Pancreas (tissue), 10 donors: ENCODE measurements at places on chromosomes 12 and 14.

- H3K27me3 ChIP-seq: no peaks in the 10 kb centered on the region
- no peak overlapping the region for H3K4me3 ChIP-seq
- H3K4me1 ChIP-seq: peaks cover 38% of the 10 kb centered on the region
- no peak for DNase-seq
- no peak overlapping the region for H3K27ac ChIP-seq
Observed at GRCh38 chr12:12333407-12334366, 16.4 kb downstream of the MANSC1 start.

DNA sequence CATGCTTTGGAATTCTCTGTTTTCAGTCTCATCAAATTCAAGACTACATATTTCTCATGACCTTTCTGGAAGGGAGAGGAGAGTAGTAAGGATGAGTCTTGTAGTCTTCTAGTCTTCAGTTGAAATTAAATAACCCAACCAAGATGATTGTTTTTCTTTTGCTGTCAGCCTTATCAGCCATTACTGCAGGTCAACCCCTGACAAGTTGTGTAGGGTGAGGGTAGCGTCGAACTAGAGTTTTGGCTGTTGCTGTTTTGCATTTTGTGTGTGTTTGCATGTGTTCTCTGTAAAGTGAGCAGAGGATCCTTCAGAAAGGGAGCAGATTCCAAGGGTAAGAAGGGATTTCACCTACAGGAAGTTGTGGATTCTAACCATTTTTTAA is 28.4 kb downstream of the DIP2B start:
- no peaks in the 10 kb centered on the region for H3K36me3 ChIP-seq
- H3K27ac ChIP-seq: peak overlapping the region; percentile 12
- no peak for DNase-seq
- no peaks in the 10 kb centered on the region for H3K27me3 ChIP-seq
- H3K4me1 ChIP-seq: peaks cover 19% of the 10 kb centered on the region

DNA sequence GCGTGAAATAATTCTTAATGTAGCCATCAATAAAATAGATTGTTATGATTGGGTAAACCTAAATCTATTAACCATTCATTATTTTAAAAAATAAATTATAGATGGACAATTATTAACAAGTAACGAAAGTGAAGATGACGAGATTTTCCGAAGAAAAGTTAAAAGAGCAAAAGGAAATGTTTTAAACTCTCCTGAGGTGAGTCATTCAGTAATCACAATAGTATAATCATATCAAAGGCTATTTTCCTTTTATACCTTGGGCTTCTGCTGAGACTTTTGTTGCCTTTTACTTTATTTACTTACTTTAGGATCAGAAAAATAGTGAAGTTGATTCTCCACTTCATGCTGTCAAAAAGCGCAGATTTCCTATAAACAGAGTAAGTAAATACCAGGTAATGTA is 45.6 kb downstream of the FANCM start:
- no peaks in the 10 kb centered on the region for H3K36me3 ChIP-seq
- no peaks in the 10 kb centered on the region for H3K27me3 ChIP-seq
- no peaks in the 10 kb centered on the region for H3K4me1 ChIP-seq
- H3K27ac ChIP-seq: no peak overlapping the region
- no peak overlapping the region for H3K4me3 ChIP-seq
- DNase-seq: no peak

GRCh38 chr12:93677195-93678064 is at the start of gene CRADD:
Gene CRADD (plus strand): TSS chr12:93677375.
- H3K27ac ChIP-seq: peak within 1 kb of the TSS; percentile 99
- H3K27me3 ChIP-seq: no peaks in the 10 kb centered on the region
- DNase-seq: peak; percentile 87
- no peaks in the 10 kb centered on the region for H3K36me3 ChIP-seq
- H3K4me1 ChIP-seq: no peaks in the 10 kb centered on the region

- no peak for DNase-seq
- H3K4me1 ChIP-seq: no peaks in the 10 kb centered on the region
- no peaks in the 10 kb centered on the region for H3K27me3 ChIP-seq
- no peak overlapping the region for H3K4me3 ChIP-seq
Observed at GRCh38 chr12:49287876-49288275, 7.1 kb upstream of the PRPH start.

DNA sequence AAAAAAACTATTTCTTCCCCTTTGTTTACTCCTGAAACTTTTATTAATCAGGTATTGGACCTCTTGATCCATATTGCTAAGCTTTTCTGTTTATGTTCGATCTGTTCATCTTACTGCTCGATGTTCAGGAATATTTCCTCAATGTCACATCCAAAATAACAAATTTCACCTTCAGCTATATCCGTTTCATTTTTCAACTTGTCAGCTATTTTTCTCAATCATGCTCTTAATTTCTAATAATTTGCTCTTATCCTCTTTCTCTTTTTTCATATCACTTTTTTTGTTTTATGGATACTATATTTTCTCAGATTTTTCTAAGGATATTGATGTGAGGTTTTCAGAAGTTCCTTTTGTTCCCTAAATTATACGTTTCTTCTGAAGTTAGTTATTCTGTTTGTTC is 29.8 kb downstream of the SLC38A4 start:
- H3K27ac ChIP-seq: no peak overlapping the region
- no peak overlapping the region for H3K4me3 ChIP-seq
- no peak for DNase-seq
- no peaks in the 10 kb centered on the region for H3K36me3 ChIP-seq

- no peaks in the 10 kb centered on the region for H3K27me3 ChIP-seq
- H3K4me3 ChIP-seq: no peak overlapping the region
- no peak for DNase-seq
- no peaks in the 10 kb centered on the region for H3K36me3 ChIP-seq
- H3K4me1 ChIP-seq: no peaks in the 10 kb centered on the region
Observed at GRCh38 chr12:127041985-127042625, 1224.9 kb upstream of the TMEM132C start.

- H3K27me3 ChIP-seq: no peaks in the 10 kb centered on the region
- H3K36me3 ChIP-seq: no peaks in the 10 kb centered on the region
- H3K27ac ChIP-seq: no peak overlapping the region
- no peak for DNase-seq
- H3K4me3 ChIP-seq: no peak overlapping the region
Observed at GRCh38 chr14:100723135-100723829, 3.4 kb upstream of the DLK1 start.

- H3K27me3 ChIP-seq: no peaks in the 10 kb centered on the region
- H3K36me3 ChIP-seq: no peaks in the 10 kb centered on the region
- no peak overlapping the region for H3K4me3 ChIP-seq
Observed at GRCh38 chr12:91562476-91562875, 379.9 kb upstream of the DCN start.

GRCh38 chr12:90987101-90987500 is 17.7 kb downstream of the EPYC start:
- no peaks in the 10 kb centered on the region for H3K27me3 ChIP-seq
- H3K27ac ChIP-seq: no peak overlapping the region
- no peaks in the 10 kb centered on the region for H3K36me3 ChIP-seq
- H3K4me3 ChIP-seq: no peak overlapping the region

- no peak overlapping the region for H3K4me3 ChIP-seq
- no peak overlapping the region for H3K27ac ChIP-seq
- peaks cover 20% of the 10 kb centered on the region for H3K4me1 ChIP-seq
- no peaks in the 10 kb centered on the region for H3K36me3 ChIP-seq
Observed at GRCh38 chr12:6685814-6686213, 3.4 kb downstream of the ZNF384 start.

GRCh38 chr14:92924247-92924646 is 1.3 kb downstream of the CHGA start:
- no peak overlapping the region for H3K27ac ChIP-seq
- H3K4me3 ChIP-seq: no peak overlapping the region
- H3K4me1 ChIP-seq: no peaks in the 10 kb centered on the region
- peaks cover 6% of the 10 kb centered on the region for H3K27me3 ChIP-seq
- DNase-seq: no peak
- H3K36me3 ChIP-seq: no peaks in the 10 kb centered on the region

DNA sequence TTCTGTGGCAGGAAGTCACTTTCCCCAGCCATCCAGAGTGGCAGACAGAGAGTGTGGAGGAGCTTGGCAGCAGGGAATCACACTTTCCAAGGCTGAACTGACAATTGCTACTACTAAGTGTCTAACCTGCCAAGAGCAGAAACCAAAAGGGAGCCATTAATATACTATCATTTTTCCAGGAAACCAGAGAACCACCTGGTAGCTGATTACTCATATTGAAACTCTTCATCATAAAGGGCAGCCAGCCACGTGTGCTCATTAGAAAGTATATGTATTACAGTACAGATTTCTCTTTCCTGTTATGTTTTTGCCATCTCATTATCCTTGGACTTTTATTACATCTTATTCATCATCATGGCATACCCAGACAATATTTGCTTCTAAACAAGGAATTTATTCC is 374.9 kb downstream of the GXYLT1 start:
- H3K27ac ChIP-seq: no peak overlapping the region
- H3K4me3 ChIP-seq: no peak overlapping the region
- DNase-seq: no peak
- no peaks in the 10 kb centered on the region for H3K4me1 ChIP-seq
- H3K27me3 ChIP-seq: no peaks in the 10 kb centered on the region

GRCh38 chr12:91984556-91984955 is 161.1 kb downstream of the BTG1 start:
- no peaks in the 10 kb centered on the region for H3K4me1 ChIP-seq
- no peaks in the 10 kb centered on the region for H3K36me3 ChIP-seq
- no peaks in the 10 kb centered on the region for H3K27me3 ChIP-seq
- H3K4me3 ChIP-seq: no peak overlapping the region
- no peak overlapping the region for H3K27ac ChIP-seq

DNA sequence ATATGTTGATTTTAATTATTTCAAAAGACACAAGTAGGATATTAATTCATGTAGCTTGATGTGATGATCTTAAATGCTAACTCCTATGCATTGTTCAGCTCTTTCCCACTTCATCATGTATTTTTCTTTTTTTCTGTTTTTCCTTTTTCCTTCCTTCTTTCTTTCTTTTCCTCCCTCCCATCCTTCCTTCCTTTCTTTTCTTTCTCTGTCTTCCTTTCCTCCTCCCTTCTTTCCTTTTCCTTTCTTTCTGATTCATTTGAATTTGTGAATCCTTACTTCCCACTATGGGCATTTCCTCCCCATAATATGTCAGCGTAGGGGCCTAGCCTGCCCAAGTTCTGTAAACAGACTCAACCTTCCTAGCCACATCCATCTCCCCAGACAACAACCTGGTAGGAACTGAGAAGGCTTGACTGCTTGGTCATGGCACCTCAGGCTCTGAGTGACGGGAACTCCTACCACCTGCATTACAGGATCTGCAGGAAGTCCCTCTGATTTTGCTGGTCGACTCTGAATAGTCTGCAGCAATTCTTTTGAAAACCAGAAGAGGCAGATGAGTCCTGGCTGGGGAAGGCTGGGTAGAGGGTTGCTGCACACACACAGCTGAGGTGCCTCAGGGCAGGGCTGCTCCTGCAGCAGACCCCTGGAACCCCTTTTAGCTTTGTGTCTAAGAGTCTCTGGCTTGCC is 33.4 kb upstream of the BHLHE41 start:
- no peak for DNase-seq
- no peaks in the 10 kb centered on the region for H3K36me3 ChIP-seq
- H3K27me3 ChIP-seq: no peaks in the 10 kb centered on the region
- no peak overlapping the region for H3K4me3 ChIP-seq

- no peaks in the 10 kb centered on the region for H3K4me1 ChIP-seq
- H3K4me3 ChIP-seq: no peak overlapping the region
- no peaks in the 10 kb centered on the region for H3K36me3 ChIP-seq
- no peak overlapping the region for H3K27ac ChIP-seq
- peak; percentile 32 for DNase-seq
Observed at GRCh38 chr12:47995981-47996401, 8.3 kb downstream of the COL2A1 start.

GRCh38 chr12:76863005-76863670 is 15.7 kb downstream of the CSRP2 start:
- no peaks in the 10 kb centered on the region for H3K27me3 ChIP-seq
- H3K4me1 ChIP-seq: no peaks in the 10 kb centered on the region
- no peaks in the 10 kb centered on the region for H3K36me3 ChIP-seq

DNA sequence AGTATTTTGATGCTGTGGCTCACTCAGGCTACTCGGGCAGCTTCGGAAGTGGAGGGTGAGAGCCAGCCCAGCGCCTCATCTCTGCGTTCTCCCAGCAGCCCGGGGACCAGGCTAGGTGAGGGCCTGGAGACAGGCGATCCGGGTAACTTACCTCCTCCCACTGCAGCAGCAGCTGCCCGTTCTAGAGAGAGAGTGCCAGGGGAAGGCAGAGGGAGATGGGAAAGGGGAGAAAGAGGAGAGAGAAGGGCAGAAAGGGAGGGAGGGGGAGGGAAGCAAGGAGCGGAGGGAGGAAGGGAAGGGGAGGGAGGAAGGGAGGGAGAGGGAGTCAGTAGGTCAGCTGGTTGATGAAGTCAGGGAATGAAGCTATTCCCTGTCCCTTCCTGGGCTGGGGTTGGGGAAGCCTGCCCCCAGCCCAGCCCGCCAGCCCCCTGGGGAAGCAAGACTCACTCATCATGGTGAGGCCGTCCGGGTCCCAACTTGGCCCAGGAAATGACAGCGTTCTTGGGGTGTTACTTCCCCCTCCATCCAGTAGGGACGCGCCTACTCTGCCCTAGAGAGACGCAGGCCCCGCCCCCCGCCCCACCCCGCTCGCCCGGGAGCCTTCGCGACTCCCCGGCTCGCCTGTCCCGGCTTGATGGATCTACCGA is at the start of gene IFI27L2:
IFI27L2 (minus strand) TSS at position 494 of the 647 bp plus-strand sequence; CDS start at position 454, 40 bp downstream.
- H3K4me1 ChIP-seq: no peaks in the 10 kb centered on the region
- H3K4me3 ChIP-seq: no peak within 1 kb of the TSS
- H3K27ac ChIP-seq: peak within 1 kb of the TSS; percentile 52
- peak; percentile 42 for DNase-seq
- H3K27me3 ChIP-seq: no peaks in the 10 kb centered on the region
- no peaks in the 10 kb centered on the region for H3K36me3 ChIP-seq

DNA sequence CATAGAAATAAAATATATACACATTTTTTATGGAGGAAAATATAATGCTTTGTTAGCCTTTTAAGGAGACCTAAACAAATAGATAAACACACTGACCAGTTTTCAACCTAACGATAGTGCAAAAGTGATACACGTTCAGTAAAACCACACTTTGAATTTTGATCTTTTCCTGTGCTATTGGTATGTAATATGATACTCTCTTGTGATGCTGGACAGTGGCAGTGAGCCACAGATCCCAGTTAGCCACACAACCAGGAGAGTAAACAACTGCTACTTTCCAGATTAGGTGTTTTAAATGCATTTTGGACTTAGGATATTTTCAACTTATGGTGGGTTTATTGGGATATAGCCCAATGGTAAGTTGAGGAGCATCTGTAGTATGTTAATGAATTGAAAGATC is 243.1 kb downstream of the ERC1 start:
- H3K27ac ChIP-seq: no peak overlapping the region
- H3K4me3 ChIP-seq: no peak overlapping the region
- no peaks in the 10 kb centered on the region for H3K4me1 ChIP-seq
- no peaks in the 10 kb centered on the region for H3K27me3 ChIP-seq

GRCh38 chr12:32163596-32163995 is 56.9 kb downstream of the BICD1 start:
- H3K27me3 ChIP-seq: no peaks in the 10 kb centered on the region
- DNase-seq: no peak
- H3K4me3 ChIP-seq: no peak overlapping the region
- H3K36me3 ChIP-seq: no peaks in the 10 kb centered on the region

GRCh38 chr12:114944736-114945135 is 260.8 kb upstream of the TBX3 start:
- H3K27me3 ChIP-seq: no peaks in the 10 kb centered on the region
- H3K36me3 ChIP-seq: no peaks in the 10 kb centered on the region
- no peak for DNase-seq
- no peak overlapping the region for H3K4me3 ChIP-seq
- H3K4me1 ChIP-seq: no peaks in the 10 kb centered on the region
